HepG2 (cell line): ENCODE measurements at places on chromosomes 2 and 18.

DNA sequence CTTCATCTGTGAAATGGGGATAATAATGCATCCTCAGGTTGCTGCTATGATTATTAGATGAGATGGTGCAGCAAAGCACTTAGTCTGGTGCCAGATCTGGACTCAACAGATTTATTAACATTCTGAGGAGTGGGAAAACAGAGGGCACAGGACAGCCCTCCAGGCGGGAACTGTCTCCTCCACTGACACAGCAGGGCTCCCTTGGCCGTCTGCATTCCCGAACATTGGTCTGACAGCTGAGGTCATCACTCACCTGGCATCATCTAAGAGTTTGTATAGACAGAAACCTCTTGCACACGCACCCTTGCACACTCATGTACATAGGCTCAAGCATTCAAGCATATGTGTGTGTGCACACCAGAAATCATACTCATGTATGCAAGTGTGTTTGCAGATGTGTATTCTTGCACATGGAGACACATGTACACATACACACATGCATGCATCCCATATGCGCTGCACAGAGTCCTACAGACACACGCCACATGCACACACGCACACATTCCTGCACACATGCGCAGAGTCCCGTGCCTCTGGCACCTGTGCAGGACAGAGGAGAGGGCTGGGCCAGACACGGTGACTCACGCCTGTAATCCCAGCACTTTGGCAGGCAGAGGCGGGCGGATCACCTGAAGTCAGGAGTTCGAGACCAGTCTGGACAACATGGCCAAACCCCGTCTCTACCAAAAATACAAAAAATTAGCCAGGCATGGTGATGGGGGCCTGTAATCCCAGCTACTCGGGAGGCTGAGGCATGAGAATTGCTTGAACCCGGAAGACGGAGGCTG lies 173.3 kb upstream of the GLI2 start:
- DNase-seq, result no peak

DNA sequence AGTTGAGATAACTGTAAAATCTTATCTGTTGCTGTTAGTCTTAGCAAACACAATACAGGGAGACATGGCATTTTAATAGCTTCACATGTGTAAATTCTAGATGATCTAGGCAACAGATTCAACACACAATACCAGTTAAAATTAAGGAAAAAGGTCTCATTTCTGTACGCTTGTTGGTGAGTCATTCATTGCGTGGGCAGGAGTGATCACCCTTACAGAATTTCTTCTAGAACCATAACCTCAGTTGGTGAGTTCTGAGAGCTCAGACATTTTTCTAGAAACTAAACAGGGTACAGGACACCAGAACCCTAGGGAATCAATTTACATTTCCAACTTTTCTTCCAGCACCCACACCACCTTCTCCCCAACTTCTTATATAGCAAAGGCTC lies 81.9 kb downstream of the SLC8A1 start:
- no peak for DNase-seq

GRCh38 chr2:187569042-187569441 lies 14.8 kb upstream of the TFPI start:
- no peak for DNase-seq

GRCh38 chr2:216215658-216216390 lies 106.7 kb downstream of the XRCC5 start:
- DNase-seq, result peak; percentile 59

DNA sequence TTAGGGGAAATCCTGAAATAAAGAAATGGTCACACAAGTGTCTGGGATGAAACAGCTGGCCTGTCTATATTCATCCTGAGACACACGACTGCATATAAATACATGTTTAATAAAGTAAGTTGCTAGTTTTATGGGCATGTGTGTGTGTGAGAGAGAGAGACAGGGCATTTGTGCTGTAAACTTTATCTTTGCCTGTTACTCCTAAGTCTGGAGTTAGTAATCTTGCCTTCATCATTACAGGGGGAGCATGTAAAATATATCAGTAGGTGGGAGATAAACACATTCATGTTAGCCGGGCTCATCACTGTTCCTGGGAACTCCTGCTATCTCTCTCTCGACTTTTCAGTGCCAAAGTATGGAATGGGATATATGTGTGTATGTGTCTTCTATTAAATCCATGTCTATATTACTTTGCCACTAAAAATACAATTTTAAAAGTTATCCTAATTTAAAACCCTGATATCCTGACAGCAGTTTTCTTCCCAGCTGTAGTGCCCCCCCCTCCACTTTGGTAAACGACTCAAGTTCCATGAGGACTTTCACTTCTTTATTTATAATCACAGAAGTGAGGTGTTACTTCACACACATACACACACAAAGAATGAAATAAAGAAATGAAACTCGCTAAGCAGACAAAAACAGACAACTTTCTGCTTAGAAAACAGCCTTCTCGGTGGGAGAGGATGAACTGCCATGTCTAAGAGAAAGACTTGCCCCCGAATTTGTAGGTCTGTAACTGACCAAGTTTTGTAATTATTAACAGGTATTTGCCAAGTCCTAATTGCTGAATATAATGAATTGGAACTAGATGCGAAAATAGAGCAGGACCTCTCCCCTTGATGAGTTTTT lies 947 bp downstream of the ZEB2 start:
- DNase-seq, result no peak

GRCh38 chr18:23939366-23939765 lies 75.2 kb upstream of the TTC39C start:
- DNase-seq, result no peak

DNA sequence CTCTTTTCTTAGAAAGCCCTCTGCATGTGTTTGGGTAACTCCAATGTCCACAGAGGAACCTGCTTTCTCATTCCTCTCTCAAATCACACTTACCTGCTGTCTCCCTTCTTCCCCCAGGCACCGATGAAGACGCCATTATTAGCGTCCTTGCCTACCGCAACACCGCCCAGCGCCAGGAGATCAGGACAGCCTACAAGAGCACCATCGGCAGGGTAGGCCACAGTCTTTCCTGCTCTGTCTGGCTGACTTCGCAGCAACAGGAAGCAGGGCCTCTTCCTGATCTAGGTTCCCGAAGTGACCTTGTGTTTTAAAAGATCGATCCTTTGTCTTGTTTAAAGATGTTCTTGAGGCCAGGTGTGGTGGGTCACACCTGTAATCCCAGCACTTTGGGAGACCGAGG lies 25.0 kb upstream of the GMCL1 start:
- DNase-seq, result no peak

GRCh38 chr2:68512966-68513365 lies 45.6 kb downstream of the APLF start:
- no peak for DNase-seq

GRCh38 chr18:51655327-51655698 lies 457.8 kb upstream of the MEX3C start:
- no peak for DNase-seq

- no peak for DNase-seq
Measured at GRCh38 chr2:15630121-15630977, 38.7 kb downstream of the DDX1 start.

DNA sequence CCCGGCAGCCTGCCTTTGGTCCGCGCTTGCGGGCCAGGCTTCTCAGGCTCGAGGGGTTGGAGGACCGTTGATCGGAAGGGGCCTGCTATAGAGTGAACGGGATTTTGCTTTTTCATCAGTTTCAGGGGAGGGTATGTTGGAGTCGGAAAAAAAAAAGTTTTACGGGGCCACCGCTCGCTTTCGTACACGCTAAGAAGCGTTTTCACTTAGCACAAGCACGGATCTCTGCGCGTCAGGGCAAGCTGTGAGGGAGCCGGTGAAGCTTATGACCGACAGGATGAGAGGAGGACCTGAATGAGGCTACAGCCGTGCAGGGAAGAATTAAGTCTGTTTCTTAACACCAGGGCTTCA lies 443 bp downstream of the CPSF3 start:
- DNase-seq, result peak; percentile 24

- no peak for DNase-seq
Measured at GRCh38 chr2:43223521-43224001, 2.8 kb downstream of the ZFP36L2 start.

DNA sequence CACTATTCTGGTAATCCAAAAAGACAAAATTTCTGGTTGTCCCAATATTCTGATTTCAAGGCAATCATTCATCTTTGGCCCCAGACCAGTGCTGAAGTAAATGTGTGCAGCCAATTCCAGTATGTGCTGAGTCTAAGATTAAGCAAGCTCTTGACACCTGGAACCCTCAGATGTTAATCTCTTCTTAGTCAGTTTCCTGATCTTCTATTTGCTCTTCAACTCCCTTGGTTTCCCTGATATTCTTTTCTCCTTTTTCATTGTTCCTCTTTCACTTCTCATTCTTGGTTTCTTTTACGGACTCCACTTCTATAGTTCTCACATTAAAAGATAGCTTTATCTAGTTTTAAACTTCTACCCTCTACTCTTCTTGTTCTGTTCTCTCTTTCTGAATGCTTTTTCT lies 445.7 kb upstream of the FANCL start:
- no peak for DNase-seq

GRCh38 chr2:27185331-27186026 lies 26.4 kb upstream of the ATRAID start:
- peak; percentile 86 for DNase-seq

DNA sequence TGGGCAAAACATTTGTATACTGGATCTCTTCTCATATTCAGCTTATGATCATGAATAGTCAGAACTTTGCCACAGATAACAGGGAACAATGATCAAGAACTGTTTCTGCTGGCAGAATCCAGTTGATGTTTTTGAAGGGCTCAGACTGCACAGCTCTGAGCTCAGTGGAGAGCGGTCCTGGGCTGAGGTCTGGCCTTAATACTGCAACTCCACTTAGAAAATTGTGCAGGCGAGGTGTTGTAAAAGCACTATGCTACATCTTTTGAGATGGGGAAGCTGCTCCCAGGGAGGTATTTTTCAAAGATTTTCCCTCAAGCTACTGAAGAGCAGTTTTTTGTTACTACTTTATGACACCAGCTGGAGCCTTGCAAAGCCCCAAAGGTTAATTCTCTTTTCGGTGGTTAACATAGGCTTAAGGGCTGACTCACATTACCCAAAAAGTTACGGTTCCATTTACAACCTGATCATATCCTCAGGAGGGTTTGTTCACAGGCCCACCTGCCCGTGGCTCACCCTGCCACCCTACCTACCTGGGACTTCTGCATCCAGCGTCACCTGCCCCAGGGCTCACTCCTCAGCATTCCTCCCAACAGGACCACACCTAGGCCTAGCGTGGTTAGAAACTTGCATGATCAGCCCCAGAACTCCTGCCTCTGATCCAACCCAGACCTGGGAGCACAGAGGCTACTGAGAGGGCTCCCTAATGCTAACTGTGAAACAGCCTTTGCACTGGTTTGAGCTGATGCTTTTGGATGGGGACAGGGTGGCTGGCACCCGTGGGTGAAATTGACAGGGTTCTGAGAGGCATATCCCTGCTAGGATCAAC lies 114.4 kb downstream of the NCK2 start:
- DNase-seq, result no peak

DNA sequence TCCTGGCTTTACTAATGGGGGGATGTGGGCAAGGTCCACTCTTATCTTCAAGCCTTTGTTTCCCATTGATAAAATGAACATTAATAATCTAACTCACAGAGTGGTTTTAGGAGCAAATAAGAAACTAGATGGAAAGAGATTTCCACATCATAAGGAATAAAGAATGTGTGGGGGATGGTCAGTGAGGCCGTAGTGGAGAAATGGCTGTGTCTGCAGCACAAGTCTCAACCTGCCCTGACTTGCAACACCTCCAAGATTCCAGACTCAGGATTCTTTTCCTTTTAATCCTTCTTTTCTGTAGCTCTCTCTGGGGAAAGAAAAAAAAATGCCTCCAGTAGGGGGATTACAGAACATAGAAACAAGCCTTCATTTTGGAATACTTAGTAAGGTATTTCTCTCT lies 124.2 kb upstream of the MEX3C start:
- DNase-seq, result no peak

DNA sequence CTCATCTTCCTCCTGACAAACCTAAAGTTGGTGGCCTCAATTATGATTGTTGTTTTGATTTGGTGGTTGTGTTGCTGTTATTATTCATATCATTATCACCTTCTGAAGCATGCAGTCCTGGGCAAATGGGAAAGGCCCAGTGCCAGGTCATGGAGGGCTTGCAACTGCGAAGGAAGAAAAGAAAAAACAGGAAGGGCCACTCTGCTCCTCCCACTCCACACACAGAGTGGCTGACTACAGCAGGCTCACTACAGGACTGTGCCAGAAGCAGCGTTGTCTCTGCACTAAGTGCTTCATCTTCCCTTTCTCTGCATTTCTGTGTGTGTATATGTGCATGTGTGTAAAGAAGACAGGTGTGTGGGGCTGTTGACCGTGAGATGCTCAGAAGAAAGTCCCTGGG lies 231.9 kb downstream of the ANKRD30B start:
- DNase-seq, result no peak

DNA sequence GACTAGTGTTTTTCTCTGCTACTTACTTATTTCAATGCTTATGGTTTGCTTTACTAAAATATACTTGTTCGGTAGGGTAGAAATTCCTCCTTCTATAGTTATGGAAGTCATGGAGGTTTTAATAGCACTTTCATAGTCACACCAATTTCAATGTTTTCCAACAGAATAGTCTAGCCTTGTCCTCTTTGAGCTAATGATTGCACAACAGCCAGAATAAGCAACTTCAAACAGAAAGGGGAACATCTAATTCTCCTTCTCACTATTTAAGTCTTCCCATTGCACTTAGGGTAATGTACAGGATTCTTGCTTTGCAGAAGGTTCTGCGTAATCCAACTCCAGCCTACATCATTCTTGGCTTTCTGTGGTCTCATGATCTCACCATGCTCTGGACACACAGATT lies 287.7 kb upstream of the GCFC2 start:
- DNase-seq, result no peak

DNA sequence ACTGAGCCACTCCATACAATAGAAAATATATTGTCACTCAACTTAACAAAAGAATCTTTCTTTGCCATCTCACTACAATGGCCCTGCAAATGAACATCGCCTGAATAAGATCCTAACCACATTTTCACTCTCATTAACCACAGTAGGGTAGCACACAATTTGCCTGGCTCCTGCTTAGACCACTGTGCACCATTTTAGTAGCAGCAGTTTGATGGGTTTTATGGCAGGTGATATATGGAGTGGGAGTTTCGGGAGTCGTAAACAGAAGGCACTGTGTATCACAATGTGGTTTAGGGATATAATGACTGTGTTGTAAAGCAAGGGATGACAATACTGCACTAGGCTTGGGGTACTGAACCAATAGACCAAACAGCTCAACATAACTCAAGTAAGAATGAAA lies 617.4 kb downstream of the BCL11A start:
- DNase-seq, result no peak

DNA sequence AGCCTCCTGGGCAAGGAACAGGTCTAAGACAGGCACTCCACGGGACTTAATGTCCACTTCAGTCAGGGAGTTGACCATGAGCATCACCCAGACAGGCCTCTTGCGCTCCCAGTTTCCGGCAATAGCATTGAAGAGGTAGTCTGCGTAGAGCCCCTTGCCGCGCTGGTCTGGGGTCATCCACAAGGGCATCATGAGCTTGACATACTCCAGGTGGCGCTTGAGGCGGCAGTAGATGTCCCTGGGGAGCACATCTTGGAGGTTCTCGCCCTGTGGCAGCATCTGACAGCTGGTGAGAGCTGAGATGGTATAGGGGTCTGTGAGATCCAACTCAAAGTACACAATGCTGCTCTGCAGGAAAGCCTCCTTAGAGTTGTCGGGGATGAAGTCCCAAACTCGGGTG lies 10.6 kb downstream of the TRABD2A start:
- no peak for DNase-seq
